ENCODE measurements at places on chromosomes 5 and 9.

GRCh38 chr5:147547730-147548129 is 37.9 kb upstream of the DPYSL3 start:
- DNase-seq: no peak

DNA sequence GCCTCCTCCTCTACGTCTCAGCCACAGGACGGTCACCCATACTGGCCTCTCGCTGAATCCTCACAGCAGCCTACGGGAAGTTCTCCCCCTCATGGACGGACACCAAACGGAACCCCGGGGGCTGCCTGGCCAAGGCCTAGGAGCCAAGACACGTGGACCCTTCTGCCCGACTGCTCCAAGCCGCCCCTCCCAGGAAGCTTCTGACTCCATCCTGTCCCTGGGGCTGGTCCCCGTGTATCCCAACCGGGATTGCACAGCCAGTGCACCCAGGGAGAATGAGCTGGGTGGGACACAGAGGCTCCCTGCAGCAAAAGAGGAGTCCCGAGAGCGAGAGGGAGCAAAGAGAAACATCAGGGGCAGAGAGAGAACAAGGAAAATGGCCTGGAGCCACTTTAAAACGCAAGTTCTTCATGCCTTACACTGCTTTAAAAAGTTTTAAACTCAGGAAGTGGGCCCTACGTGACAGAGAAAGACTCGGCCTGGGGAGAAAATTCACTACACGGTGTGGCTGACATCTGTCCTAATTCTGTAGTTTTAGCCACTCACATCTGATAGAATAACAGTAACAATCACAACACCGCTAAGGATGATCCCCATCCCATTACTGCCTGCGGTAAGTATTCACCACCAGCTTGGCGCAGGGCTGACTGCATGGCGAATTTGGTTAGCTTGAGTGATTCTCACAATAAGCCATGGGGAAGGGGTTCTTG is 3.0 kb downstream of the FAM78A start:
- no peak for DNase-seq

DNA sequence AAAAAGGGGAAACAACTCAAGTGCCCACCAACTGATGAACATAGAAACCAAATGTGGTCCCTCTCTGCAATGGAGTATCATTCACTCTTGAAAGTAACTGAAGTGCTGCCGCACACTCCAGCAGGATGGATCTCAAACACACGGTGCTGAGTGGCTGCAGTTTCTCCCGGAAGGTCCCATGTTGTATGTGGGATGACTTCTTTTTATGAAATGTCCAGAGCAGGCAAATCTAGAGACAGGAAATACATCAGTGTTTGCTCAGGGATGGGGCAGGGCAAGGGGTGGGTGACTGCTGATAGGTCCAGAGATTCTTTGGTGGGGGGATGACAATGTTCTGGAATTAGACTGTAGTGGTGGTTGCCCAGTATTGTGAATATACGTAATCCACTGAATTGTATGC is 89.9 kb upstream of the ADAMTS2 start:
- no peak for DNase-seq

- no peak for DNase-seq
Observed at GRCh38 chr9:76798527-76798926, 34.3 kb downstream of the PCA3 start.

DNA sequence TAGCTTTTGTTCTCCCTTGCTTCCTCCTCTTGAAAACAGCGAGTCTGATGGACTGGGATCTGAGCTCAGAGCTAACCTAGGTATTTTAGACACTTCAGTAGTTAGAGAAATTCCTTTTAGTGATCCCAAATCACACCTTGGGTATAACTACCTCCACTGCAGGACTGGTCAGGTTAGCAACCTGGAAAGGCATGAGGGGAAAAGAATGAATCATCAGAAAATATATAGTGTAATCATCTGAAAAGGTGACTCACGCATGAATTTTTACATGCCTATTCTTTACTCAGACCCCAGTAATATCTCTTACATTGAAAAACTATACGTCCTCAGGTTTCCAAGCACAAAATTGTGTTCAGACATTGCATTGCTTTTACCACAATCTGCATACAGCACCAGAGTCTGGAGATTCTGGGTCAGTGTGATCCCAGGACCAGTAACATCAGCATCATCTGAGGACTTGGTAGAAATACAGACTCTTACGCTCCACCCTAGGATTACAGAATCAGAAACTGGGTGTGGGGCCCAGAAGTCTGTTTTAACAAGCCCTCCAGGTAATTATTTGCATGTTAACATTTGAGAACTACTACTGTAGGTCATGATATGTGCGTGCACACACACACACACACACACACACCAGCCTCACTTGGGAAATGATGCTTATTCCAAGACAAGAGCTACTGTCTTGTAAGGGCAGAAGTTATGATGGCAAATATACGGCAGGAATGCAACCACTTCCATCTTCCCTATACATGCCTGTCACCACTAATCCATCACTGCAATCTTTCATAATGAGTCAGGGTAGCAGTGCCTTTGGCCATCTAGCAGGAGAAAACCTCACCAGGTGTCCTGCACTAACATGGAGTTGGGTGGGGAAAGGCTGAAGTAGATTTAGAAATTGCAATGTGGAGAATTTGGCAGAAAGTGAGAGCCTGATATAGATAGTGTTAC is 271.6 kb upstream of the MAP3K1 start:
- no peak for DNase-seq

Data from common myeloid progenitor, CD34-positive (primary cell).